ENCODE measurements at places on chromosomes 6 and 20.
A peak's percentile ranks its signal among the peaks of the same experiment; 100 is the strongest.

- H3K27me3 ChIP-seq, result no peaks in the 10 kb centered on the region
- DNase-seq, result no peak
- no peak overlapping the region for H3K27ac ChIP-seq
- H3K4me3 ChIP-seq, result no peak overlapping the region
- H3K4me1 ChIP-seq, result no peaks in the 10 kb centered on the region
Observed at GRCh38 chr6:69693762-69694161, 103.0 kb downstream of the LMBRD1 start.

DNA sequence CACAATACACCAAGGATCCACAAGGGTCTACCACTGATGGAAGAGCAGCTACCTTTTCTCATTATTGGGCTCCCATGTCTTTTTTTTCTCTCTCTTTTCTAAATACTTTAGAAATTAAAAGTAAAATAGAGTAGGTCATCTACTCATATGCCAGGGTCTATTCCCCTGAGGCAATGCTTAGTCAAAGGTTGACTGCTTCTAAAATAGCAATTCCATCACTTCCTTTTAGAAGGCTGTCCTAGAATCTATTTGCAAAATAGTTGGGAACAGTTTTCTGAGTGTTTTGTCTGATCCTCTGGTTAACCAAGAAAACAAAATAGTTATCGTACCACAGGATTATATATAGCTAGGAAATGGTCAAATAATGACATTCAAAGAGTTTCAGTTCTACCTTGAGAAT, 174.1 kb downstream of the COL21A1 start:
- no peak overlapping the region for H3K4me3 ChIP-seq
- H3K27me3 ChIP-seq, result no peaks in the 10 kb centered on the region
- peaks cover 11% of the 10 kb centered on the region for H3K36me3 ChIP-seq
- H3K4me1 ChIP-seq, result peaks cover 8% of the 10 kb centered on the region
- H3K27ac ChIP-seq, result no peak overlapping the region

GRCh38 chr20:35637276-35637675, 21.6 kb downstream of the SPAG4 start:
- no peaks in the 10 kb centered on the region for H3K36me3 ChIP-seq
- no peaks in the 10 kb centered on the region for H3K27me3 ChIP-seq
- no peak overlapping the region for H3K27ac ChIP-seq
- DNase-seq, result no peak
- H3K4me3 ChIP-seq, result no peak overlapping the region
- H3K4me1 ChIP-seq, result peaks cover 20% of the 10 kb centered on the region

- H3K4me3 ChIP-seq, result no peak overlapping the region
- H3K4me1 ChIP-seq, result no peaks in the 10 kb centered on the region
- peaks cover 12% of the 10 kb centered on the region for H3K36me3 ChIP-seq
- peak; percentile 36 for DNase-seq
- H3K27ac ChIP-seq, result no peak overlapping the region
Observed at GRCh38 chr6:32840604-32841246, 2.2 kb upstream of the TAP2 start.

- no peak overlapping the region for H3K4me3 ChIP-seq
- no peak for DNase-seq
- no peaks in the 10 kb centered on the region for H3K27me3 ChIP-seq
- no peak overlapping the region for H3K27ac ChIP-seq
- no peaks in the 10 kb centered on the region for H3K36me3 ChIP-seq
- H3K4me1 ChIP-seq, result no peaks in the 10 kb centered on the region
Observed at GRCh38 chr6:166655251-166655650, 28.2 kb upstream of the RPS6KA2 start.

DNA sequence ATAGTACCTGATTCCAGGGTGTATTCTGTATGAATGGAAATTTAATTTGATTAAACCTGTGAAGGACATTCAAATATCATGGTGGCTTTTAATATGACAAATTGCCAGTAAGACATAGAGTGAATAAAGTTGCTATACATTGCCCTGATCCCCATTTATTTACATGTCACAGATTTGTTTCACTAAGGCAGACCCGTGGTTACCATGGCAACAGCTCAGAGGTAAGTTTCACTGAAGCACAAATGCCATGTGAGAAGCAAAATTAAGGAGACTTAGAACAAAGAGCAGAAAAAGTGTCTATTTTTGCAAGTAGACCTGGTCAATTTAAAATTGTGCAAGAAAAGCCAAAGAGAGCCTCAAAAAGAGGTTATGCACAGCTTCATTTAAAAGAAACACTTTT, 63.7 kb downstream of the PXDC1 start:
- no peak overlapping the region for H3K4me3 ChIP-seq
- no peak for DNase-seq
- H3K36me3 ChIP-seq, result no peaks in the 10 kb centered on the region
- H3K27me3 ChIP-seq, result no peaks in the 10 kb centered on the region
- no peak overlapping the region for H3K27ac ChIP-seq
- no peaks in the 10 kb centered on the region for H3K4me1 ChIP-seq

- H3K27ac ChIP-seq, result no peak overlapping the region
- H3K4me3 ChIP-seq, result no peak overlapping the region
- H3K4me1 ChIP-seq, result no peaks in the 10 kb centered on the region
- H3K36me3 ChIP-seq, result no peaks in the 10 kb centered on the region
- H3K27me3 ChIP-seq, result peaks cover 17% of the 10 kb centered on the region
Observed at GRCh38 chr20:3165473-3166337, 6.0 kb upstream of the FASTKD5 start.

GRCh38 chr20:10603971-10604864, 69.6 kb downstream of the JAG1 start:
- peak; percentile 87 for DNase-seq
- H3K4me3 ChIP-seq, result no peak overlapping the region

- H3K27me3 ChIP-seq, result no peaks in the 10 kb centered on the region
- H3K36me3 ChIP-seq, result no peaks in the 10 kb centered on the region
- H3K4me1 ChIP-seq, result no peaks in the 10 kb centered on the region
- no peak for DNase-seq
- no peak overlapping the region for H3K27ac ChIP-seq
Observed at GRCh38 chr6:132354517-132355167, 46.6 kb downstream of the MOXD1 start.

- DNase-seq, result no peak
- H3K4me3 ChIP-seq, result no peak overlapping the region
- H3K27me3 ChIP-seq, result no peaks in the 10 kb centered on the region
- H3K27ac ChIP-seq, result no peak overlapping the region
- no peaks in the 10 kb centered on the region for H3K4me1 ChIP-seq
Observed at GRCh38 chr20:14386726-14387125, 49.3 kb upstream of the FLRT3 start.

DNA sequence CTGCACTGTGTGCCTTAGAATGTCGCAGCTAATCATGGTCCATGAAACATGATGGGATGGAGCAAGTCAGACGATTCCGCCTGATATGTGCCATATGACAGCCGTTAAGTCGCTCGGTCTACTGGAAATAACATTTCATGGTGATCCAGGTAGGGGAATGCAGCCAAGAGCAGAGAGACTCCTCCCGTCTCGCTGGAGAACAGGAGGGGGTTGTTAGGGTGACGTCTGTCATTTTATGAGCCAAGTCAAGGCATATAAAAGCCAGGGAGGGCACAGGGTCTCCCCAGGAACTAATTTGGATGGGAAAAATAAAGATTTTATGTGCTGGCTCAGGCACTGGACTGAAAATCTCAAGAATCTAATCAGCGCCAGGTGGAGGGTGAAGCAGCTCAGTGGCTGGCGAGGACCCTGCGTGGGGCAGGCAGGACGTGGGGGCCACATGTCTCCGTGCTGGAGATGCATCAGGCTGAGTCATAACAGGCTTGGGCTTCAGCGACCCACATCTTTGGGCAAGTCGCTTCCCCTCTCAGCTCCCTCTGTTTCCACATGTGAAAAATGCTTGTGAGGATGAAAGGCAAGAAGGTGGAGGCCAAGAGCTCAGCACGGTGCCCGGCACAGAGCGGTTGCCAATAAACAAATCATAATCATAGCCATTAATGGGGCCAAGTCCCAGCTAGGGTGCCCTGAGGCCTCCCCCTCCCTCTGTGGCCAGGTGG, 234.6 kb downstream of the ANKRD60 start:
- no peak overlapping the region for H3K27ac ChIP-seq
- H3K4me3 ChIP-seq, result no peak overlapping the region
- DNase-seq, result peak; percentile 50
- no peaks in the 10 kb centered on the region for H3K4me1 ChIP-seq

- no peak overlapping the region for H3K27ac ChIP-seq
- no peak overlapping the region for H3K4me3 ChIP-seq
- DNase-seq, result no peak
- H3K36me3 ChIP-seq, result no peaks in the 10 kb centered on the region
Observed at GRCh38 chr6:63887002-63887751, 251.6 kb downstream of the PHF3 start.

DNA sequence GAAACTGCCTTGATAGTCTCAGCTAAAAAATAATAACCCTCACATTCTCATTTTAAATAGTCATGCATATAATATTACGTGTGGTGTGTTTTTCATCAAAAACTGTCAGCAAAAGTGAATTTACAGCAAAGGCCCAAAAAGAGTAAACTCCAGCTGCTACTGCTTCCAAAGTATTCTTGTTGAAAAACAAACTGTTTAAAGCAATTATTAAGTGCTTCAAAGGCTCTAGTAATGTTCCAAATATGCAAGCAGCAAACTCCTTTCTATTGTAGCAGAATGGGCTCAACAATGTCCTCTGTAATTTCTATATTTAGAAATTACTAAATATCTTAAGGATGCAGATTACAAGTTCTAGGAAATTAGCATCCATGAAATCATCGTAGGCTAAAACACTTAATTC, 280.0 kb upstream of the TBX18 start:
- no peaks in the 10 kb centered on the region for H3K27me3 ChIP-seq
- no peak for DNase-seq
- H3K4me3 ChIP-seq, result no peak overlapping the region
- no peaks in the 10 kb centered on the region for H3K4me1 ChIP-seq
- no peak overlapping the region for H3K27ac ChIP-seq
